ENCODE measurements at places on chromosomes 6 and 20.

GRCh38 chr6:122734529-122735395, 44.8 kb upstream of the FABP7 start:
- DNase-seq: no peak

GRCh38 chr6:111776236-111777221, 96.7 kb downstream of the FYN start:
- DNase-seq: no peak

DNA sequence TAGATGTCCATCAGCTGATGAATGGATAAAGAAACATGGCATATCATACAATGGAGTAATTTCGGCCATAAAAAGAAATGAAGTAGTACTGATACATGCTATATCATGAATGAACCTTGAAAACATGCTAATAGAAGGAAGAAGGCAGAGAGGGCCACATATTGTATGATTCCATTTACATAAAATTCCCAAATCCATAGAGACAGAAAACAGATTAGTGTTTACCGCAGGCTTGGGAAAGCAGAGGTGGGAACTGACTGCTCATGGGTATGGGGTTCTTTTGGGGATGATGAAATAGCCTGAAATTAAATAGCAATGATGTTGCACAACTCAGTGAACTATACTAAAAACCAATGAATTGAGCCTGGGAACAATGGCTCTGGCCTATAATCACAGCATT, 58.3 kb downstream of the SERAC1 start:
- DNase-seq: no peak

DNA sequence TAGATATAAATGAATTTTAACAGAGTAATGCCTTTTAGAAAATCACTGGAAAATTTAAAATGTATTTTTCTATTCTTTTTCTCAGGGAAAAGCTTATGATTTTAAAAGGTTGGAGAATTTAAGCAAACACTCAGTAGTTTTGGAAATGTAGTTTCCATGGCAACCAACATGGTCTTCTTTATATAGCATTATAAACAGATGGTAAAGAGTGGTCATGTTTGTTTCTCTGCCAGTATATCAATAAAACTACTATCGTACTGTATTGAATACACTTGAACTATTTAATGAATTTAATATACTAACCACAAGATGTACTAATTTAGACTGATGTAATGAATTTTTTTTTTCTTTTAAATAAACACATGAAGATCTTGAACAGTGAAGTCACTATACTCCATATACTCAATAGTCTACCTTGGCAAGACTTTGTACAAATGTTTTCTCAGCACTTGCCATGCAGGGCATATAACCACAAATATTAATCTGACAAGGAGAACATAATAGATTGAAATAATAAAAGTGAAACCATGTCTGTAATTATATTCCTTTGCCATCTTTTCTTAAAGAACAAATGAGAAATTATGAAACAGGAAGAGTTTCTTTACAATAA, 105.5 kb downstream of the PDSS2 start:
- DNase-seq: no peak

DNA sequence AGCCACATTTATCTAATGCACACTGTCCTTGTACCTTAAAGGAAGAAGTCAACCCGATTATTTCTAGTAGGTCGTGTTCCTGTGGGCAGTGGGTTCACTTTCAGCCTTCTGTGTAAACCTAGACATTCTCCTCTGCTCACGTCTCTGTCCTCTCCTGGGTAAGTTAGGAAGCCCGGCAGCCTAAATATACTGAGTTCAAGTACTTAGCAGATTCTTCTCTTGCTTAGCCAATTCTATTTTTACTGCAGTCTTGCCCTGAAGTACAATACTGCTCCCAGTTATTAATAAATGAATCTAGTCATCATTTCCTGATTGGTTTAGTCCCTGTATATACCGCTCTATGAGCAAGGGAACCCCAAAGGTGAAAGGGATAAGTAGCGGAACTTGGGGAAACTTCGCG, 14.6 kb upstream of the GPR63 start:
- DNase-seq: no peak

- no peak for DNase-seq
Measured at GRCh38 chr6:67431076-67431475, 1204.0 kb upstream of the ADGRB3 start.

DNA sequence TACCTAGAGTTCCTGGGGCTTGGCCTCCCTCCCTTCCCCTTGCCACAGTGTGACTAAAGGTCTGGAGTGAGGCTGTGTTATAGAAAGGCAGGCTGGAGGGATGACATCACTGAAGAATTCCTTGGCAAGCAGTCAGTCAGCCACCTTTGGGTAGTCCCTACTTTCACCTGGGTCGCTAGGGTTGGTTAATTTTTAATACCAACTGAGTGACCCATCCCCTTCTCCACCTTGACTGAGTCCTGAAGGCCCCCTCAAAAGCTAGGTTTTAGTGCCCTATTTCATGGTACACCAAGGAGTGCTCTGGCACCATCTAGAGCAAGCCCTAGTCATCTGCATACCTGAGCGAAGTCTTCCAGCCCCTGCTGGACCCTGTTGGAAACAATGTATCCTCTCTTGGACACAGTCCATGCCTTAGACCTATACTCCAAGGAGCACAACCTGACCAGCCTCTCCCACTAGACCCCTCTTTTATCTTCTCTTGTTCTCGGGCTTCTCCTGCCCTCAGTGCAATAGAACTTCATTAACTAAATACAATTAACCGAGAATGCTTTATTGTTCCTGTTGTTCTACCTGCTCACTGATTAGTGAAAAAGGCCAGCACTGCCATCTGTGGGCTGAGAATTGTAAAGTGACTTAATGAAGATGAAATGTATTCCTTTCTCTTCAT, 44.6 kb downstream of the RIN2 start:
- no peak for DNase-seq

DNA sequence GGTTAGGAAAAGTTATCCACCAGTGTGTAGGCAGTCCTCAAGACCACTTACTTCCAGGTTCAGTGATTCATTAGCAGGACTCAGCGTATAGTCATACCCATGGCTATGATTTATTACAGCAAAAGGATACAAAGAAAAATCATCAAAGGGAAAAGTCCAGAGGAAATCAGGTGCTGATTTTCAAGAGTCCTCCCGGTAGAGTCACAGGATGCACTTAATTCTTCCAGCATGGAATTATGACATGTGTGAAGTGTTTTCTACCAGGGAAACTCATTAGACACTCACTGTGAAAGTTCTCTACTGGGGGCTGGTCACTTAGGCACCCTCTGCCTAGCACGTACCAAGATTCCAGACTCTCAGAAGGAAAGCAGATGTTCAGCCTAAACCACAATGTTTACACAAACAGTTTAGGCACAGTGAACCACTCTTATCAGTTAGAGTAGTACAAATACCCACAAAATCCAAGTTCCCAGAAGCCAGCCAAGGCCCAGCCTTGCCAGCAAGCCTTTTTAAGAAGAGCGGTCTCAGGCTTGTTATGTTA, 10.2 kb downstream of the WFDC3 start:
- DNase-seq: no peak

GRCh38 chr6:63732336-63732735, 96.7 kb downstream of the PHF3 start:
- DNase-seq: no peak

GRCh38 chr6:2729921-2730320, 20.8 kb downstream of the MYLK4 start:
- no peak for DNase-seq

DNA sequence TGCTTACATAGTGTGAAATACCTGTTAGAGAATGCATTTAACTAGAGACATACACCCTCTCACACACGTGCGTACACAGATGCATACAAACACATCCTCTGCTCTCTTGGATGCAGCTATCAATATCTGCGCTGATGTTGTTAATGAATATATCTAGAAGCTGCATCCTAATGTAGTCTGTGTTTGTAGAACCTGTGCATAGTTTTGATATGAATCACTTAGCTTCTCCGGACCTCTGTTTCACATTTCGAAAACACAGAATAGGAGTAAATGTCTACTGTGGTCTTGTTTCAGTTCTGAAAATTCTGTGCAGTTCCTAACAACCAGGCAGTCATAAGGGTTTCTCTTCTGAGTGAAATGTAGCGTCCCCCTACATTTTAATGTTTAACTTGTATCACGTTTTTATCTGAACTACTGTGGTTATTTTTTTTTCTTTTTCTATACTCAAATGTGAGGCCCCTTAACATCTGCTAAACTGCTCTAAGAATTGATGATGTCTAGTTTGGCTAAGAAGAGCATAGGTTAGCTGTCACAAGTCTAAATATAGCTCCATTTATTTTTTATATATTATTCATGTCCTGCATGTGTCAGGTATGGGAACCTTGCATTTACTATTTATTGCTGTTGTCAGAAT, 254.5 kb downstream of the TMEM242 start:
- no peak for DNase-seq

DNA sequence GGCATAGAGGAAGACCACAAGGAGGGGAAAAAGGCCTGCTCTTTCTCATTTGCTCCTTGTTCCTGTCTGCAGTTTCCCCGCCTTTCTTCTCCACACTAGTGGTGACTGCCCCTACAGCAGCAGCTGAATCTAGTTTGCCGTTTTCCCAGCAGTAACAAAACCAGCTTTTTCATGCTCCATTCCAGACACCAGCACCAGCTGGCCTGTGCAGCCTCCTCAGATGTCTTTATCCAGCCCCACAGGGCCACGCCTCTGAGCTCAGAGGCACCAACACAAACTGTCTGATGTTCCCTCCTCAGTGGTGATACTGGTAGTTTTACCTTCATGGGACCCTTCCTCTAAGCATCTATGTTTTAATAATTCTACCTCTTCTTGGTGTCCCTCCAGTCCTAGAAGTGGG, 70.4 kb upstream of the SLC24A3 start:
- DNase-seq: no peak

DNA sequence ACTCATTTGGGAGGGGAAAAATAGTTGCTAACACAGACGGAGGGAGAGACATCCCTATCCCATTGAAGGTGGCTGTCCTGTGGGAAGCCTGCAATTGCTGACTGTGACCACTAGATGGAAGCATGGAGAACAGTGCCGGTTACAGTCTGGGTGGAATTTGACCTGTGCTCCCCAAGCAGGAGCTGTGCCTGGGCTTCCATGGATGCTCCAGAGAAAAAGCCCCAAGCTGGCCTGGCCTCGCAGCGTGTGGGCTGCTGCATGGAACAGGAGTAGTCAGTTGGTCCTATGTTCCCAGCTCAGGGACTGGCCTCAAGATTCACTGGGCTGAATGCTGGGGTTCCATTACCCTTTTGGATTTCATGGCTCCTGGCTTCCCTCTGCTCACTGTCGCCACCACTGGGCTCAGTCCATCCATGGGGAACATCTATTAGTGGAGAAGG, 116.3 kb upstream of the CHD6 start:
- no peak for DNase-seq

DNA sequence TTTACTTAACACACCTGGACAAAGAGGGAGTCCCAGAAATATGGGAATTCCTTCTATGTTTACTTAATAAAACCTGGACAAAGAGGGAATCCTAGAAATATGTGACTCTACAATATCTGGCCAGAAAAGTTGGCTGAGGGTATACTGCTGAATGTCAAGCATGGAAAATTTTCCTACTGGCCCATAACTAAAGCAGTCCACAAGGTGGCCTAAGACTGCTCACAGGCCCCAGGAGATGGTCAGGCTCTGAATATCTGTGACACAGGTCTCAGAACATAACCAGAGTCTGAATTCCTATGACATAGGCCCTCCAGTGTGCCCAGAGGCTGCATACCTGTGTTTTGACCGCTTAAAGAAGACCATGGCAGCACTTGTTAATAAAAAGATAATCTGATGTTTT, 578.2 kb upstream of the NRSN1 start:
- no peak for DNase-seq

DNA sequence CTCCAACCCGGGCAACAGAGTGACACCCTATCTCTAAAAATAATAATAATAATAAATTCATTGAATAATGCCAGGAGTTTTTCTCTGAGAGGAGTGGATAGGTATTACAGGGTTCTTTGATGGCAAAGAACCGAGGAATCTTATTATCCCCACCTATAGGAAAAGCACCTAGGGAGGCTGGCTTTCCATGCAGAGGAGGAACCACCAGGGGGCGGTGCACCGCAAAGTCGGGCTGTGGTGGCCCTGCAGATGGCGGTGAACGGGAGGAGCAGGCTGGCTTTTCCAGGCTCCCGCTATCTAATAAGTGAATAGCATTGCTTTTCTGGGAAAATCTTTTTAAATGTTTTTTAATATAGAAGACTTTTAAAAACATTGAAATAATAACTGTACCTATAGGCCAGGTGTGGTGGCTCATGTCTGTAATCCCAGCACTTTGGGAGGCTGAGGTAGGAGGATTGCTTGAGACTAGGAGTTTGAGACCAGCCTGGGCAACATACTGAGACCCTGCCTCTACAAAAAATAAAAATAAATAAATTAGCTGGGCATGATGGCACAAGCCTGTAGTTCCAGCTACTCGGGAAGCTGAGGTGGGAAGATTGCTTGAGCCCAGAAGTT, 864.2 kb downstream of the KIF16B start:
- no peak for DNase-seq

DNA sequence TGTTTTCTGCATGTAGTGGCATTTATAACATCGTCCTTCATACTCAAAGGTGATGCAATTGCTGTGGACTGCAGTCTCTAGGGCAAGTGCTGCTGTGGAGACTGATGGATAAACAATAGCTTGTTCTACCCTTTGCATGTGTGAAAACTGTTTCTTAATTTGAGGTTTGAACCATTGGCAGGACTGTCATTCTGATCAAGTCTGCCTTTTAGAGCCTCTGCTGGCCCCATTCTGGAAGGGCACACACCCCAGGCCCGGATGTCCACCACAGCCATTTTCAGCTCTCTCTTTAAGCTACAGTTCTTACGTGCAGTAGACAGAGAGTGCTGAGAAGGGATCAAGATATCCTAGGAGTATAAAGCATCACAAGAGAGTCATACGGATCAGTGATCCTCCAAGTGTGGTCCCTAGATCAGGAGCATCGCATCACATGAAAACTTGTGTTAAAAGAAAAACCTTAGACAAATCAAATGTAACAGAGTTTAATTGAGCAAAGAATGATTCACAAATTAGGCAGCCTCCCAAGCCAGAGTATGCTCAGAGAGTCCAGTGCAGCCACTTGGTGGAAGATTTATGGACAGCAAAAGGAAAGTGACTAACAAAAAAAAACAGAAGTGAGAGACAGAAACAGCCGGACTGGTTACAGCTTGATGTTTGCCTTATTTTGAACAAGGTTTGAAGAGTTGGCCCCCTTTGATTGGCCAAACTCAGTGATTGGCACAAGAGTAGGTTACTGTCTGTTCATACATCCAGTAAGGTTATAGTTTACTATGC, 52.0 kb downstream of the FRK start:
- DNase-seq: no peak

GRCh38 chr20:44954211-44954610, 6.0 kb downstream of the TOMM34 start:
- no peak for DNase-seq

- DNase-seq: no peak
Measured at GRCh38 chr6:100633096-100633777, 168.5 kb upstream of the SIM1 start.

DNA sequence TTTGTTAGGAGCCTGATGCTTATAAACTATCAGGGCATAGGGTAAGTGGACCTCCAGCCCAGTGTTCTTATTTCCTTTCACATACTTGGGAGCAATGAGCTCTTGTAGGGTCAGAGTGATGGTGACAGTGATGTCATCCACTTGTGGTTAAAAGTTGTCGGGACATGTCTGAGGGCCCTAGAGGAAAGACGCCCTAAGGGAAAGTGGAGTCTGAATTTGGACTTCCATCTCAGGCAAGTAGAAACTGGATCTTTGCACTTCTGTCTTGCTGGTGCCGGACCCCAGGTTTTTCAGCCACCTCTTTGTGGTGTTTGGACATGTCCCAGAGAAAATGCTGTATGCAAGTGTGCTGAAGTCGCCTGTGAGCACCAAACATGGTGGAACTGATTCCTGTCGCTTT, 900.5 kb downstream of the C6orf118 start:
- DNase-seq: no peak

GRCh38 chr6:113447088-113447831, 409.9 kb upstream of the MARCKS start:
- DNase-seq: no peak

All from T-helper 1 cell (primary cell).